Colonic mucosa (tissue), 4 donors: ENCODE measurements at places on chromosomes 5 and 9. TPM values are rescaled to one million over a fixed set of nuclear protein-coding genes. Genes with fewer than 3 reads are reported as not detected.
A peak's percentile ranks its signal among the peaks of the same experiment; 100 is the strongest.

Gene PDGFRB
- total RNA-seq = 18.1 TPM

- H3K4me3 ChIP-seq = no peak overlapping the region
- no peak for DNase-seq
- no peaks in the 10 kb centered on the region for H3K27me3 ChIP-seq
- no peak overlapping the region for H3K27ac ChIP-seq
- H3K4me1 ChIP-seq = no peaks in the 10 kb centered on the region
- H3K36me3 ChIP-seq = no peaks in the 10 kb centered on the region
Measured at GRCh38 chr5:99694884-99695283, 766.1 kb upstream of the CHD1 start.

DNA sequence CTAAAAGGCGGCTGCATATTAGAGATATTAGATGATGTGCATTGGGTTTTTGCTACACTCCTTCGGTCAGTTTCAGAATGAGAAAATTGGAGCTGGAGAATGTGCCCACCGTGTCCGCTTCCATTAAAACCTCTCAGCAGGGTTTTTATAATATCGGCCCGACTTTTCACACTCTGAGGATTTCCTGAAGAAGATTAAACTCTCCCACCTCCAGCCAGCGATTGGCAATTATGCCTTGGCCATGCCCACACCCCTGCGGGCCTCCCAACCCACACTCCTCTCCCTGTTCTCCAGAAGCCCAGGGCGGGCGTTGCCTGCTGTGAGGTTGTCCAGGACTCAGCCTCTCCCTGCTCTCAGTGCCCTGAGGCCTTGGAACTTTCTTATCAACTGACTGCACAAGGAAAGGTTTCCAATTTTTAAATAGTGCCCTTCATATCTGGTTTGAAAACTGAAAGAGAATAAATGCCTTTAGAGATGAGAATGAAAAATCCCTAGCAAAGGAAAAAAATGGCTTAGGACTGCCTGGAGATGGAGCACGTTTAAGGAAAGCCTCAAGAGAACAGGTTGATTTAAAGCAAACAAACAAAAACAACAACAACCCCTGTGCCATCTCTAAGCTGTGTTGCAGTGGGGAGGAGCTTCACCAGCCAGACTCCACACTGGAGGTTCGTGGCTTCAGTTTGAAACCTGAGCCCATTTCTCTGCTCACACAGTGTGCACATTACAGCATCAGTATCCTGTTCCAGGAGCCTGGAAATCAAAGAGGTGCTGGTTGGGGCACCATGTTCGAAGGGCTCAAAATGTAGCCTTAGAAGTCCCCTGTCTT is 292.9 kb downstream of the NSG2 start:
- no peaks in the 10 kb centered on the region for H3K36me3 ChIP-seq
- no peak overlapping the region for H3K27ac ChIP-seq
- H3K4me3 ChIP-seq = no peak overlapping the region
- DNase-seq = no peak

Gene TEX48
- total RNA-seq = not detected

Gene C7
- total RNA-seq = 23.3 TPM

- H3K27me3 ChIP-seq = no peaks in the 10 kb centered on the region
- H3K27ac ChIP-seq = no peak overlapping the region
- DNase-seq = no peak
- no peaks in the 10 kb centered on the region for H3K36me3 ChIP-seq
Measured at GRCh38 chr5:175861337-175862130, 9.8 kb upstream of the CPLX2 start.

GRCh38 chr9:107487521-107488374 is 1.8 kb downstream of the KLF4 start:
- H3K4me3 ChIP-seq = peak overlapping the region; percentile 56
- H3K27me3 ChIP-seq = no peaks in the 10 kb centered on the region
- H3K4me1 ChIP-seq = no peaks in the 10 kb centered on the region
- no peaks in the 10 kb centered on the region for H3K36me3 ChIP-seq

GRCh38 chr5:137287569-137287968 is 211.6 kb downstream of the SPOCK1 start:
- H3K27ac ChIP-seq = no peak overlapping the region
- no peak overlapping the region for H3K4me3 ChIP-seq
- H3K36me3 ChIP-seq = no peaks in the 10 kb centered on the region
- DNase-seq = no peak
- peaks cover 7% of the 10 kb centered on the region for H3K27me3 ChIP-seq
- H3K4me1 ChIP-seq = no peaks in the 10 kb centered on the region

DNA sequence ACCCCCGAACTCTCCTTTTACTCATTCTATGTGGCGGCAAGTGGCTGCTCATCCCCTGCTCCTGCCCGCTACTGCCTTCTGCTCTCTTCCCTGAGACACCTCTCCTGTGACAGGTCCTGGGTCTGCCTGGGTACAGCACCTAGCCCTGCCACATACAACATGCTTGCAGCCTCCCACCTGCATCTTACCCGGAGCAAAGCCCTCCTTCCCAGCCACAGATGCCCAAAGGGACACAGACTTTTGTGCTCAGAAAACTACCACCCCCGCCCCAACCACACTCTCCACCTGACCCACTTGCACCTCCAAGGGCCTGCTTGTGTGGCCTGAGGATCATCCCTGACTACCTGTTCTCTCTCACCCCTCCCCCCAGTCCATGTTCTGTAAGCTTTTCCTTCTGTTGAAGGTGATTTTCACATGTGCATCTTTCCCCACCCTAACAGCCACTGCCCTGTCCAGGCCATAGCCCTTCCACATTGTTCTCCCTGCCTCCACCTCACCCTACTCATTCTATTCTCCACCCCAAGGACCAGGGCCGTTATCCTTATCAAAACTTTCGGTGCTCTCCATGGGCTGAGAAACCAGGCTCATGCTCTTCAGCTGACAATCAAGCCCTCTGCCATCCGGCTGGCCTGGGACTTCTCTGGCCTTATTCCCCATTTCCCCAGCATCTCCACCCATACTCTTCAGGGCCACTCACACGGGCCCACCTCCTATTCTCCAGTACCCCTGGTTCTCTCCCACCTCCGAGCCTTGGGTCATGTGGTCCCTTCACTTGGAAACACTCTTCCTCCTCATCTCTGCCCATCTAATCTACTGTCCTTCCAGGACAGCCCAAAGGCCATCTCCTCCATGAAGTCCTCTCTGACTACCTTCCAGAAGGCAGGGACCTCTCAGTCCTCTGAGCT is 46.4 kb upstream of the ALDH1B1 start:
- no peak overlapping the region for H3K27ac ChIP-seq
- no peaks in the 10 kb centered on the region for H3K36me3 ChIP-seq
- H3K4me1 ChIP-seq = no peaks in the 10 kb centered on the region
- no peaks in the 10 kb centered on the region for H3K27me3 ChIP-seq
- H3K4me3 ChIP-seq = no peak overlapping the region

DNA sequence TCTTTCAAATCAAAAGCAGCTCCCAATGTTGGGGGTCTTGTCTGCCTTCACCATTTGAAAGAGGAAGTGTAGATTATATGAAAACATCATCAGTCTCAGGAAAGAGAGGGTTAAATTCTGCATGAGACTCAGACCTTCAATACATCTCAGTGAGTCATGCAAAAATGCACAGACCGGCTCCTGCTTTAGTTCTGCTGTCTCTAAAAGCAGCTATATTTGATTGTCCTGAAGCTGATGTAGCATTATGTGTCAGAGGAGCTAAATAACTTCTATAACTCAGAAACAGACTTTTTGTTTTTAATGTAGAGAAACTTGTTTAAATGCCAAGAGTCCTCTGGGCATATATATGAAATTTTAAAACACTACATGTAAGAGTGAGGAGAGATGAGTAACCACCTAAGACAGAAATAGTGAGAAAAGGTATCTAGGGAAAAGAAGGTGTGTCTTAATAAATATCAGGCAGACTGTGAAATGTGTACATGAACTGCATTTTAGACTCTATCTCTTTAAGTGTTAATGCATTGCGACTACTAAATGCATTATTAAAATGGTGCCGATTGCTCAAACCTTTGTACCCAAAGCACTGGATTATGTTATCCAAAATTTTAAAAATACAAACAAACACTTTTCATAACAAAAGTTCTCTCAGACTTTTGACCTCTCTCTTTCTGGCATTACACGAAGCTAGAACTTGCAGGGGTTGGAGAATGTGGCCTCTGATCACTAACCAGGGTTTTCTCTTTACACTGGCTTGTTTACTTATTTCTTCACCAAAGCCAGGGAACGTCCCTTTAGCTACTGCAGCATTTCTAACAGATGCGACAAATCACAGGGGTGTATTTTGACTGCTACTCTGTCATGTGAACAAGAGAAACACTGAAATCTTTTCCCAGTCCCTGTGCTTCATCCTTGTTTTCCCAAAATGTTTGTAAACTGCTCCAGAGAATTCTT is 302.3 kb downstream of the ARL15 start:
- no peaks in the 10 kb centered on the region for H3K36me3 ChIP-seq
- H3K27ac ChIP-seq = no peak overlapping the region
- no peak overlapping the region for H3K4me3 ChIP-seq
- DNase-seq = no peak
- no peaks in the 10 kb centered on the region for H3K27me3 ChIP-seq

- H3K27me3 ChIP-seq = no peaks in the 10 kb centered on the region
- H3K36me3 ChIP-seq = no peaks in the 10 kb centered on the region
- no peaks in the 10 kb centered on the region for H3K4me1 ChIP-seq
- H3K27ac ChIP-seq = no peak overlapping the region
- H3K4me3 ChIP-seq = no peak overlapping the region
- DNase-seq = no peak
Measured at GRCh38 chr5:584846-585245, 27.3 kb upstream of the CEP72 start.
